ENCODE measurements at places on chromosomes 5 and 9.

DNA sequence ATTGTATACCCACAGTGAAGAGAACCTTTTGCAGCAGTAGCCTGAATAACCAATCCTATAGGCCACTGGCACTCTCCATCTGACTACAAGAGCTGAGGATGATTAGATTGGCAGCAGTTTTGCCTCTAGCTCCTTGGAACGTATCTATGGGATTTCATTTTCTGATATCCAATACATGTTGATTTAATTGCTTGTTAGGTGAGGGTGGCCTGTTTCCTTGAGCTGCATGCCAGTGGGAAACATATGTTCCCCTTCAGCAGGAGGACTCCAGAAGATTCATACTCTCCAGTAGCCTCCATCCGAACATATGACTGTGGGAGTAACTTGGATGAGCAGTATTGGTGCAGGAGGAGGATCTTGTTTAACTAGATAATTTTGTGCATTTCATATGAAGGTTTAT, 51.5 kb downstream of the GCNT1 start:
- no peak for DNase-seq

DNA sequence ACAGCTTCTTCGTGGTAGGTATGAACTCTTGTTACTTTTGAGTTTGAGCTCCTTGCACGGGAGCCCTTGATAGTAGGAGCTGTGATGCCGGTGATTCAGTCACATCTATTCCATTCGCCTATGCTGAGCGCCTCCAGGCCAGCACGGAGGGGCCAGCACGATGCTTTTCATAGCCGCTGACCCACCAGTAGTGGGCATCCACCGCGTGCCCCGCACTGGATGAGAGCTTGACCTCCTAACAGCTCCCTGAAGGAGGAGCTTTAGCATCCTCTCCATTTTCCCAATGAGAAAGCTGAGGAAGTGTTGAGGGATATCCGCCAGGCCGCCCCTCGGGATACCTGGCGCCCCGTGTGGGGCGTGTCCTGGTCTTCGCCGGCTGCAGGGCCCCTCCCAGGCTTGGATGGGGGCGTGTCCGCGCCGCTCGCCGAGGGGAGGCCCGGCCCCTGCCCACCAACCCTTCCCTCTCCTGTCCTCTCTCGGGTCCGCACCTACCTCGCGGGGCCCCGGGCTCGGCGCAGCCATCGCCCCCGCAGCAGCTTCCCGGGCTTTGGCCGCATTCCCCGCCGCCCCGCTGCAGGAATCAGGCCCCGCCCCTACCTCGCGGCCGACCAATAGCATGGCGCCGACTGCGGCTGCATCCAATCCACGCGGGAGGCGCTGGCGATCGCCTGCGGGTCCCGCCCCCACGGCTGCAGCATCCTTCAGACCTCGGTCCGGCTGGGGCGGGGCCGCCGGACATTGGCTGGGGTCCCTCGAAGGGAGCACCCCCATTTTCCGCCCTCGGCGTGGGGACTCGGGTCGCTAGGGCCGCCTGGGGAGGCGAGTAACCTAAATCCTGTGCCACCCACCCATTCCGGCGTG, at the start of gene PIP5KL1:
TSS of gene PIP5KL1 (minus strand) at position 547 of the 861 bp plus-strand sequence. CDS start at position 522, 25 bp downstream.
- DNase-seq = peak; percentile 77

DNA sequence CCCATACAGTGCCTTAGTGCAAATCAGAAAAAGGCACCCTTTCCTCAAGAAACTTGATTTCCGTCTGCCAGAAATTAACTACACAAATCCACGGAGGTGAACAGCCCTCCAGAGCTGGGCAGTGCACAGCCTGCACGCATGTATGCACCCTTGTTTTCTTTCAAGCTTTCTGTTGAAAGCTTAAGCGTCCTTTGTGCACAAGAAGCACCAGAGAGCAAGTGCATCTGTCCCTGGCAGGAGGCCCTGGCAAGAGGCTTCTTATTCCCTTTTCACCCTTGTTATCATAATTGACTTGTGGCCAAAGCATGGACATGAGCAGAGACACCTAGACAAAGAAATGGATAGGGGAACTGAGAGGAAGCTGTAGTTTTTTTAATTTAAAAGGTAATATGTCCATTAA, 47.4 kb upstream of the ATG10 start:
- no peak for DNase-seq

DNA sequence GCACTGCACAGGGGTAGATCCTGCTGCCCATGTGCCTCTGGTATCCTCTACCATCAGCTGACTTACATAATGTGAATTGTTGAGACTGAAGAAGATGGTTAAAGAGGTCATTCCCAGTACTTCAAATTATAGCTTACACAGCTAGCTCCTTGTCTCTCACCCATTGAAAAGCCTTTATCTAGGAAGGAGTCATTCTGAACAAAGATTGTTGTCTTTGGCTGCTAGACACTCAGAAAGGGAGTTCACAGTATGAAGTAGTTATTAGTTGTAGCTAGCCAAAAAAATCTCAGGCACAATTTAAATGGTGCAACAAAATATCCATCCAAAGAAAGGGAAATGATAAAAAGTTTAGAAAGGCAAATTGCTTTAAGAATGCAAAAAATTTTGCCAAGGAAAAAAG, 102.0 kb upstream of the NREP start:
- no peak for DNase-seq

DNA sequence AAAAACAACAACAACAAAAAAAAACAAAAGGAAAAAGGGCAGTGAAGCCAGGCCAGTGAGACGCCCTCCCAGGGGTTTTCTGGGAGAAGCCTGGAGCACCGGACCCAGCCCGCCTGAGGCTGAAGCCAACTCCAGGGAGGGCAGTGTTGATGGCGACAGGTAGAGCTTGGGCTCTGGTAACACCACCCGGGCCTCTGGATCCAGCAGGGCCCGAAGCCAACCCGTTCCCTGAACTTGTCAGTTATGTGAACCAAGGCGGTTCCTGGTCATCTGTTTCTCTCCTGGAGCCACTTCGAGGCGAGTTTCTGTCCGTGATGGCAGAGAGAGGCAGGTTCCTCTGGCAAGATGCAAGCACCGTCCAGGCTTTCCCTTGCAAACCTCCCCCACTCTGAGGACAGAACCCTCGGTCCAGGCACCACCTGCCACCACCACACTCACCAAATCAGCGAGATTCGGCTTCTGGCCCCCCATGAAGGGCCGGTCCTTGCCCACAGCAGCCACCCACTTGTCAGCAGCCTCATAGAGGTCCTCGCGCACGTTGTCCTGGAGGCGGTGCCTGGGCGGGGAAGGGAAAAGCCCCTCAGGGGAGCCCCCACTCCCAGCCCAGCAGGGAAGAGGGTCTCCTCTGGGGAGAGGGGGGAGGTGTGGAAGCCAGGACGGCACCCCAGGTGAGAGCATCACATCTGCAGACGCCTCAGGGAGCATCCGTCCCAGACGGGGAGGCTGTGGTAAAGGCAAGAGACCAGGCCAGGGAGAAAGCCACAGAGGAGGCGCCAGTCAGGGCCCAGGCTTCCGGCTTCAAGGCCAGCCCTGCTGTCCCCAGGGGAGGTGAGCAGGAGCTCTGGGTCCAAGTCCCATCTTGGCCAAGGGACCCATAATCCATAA, 5.4 kb downstream of the PTGES2 start:
- DNase-seq = no peak

DNA sequence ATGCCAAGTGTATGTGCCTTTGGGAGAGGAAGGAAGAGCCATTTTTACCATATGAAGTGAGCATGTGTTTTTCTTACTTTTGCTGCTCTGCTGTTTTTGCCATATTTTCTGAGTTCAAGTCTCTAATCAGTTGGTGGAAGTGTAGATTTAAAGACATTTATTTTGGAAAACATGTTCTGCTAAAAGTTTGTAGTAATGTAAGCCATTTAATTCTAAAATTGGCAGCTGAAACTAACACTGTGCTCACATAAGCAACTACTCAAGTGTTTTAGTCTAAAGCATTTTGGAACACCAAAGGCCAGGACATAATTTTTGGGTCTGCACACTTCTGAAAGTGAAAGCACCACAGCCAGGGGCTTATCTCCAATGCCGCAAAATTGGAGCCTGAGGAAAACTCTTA, 363.4 kb upstream of the ZNF608 start:
- no peak for DNase-seq

- DNase-seq = no peak
Measured at GRCh38 chr5:148834689-148835088, 8.3 kb downstream of the ADRB2 start.

DNA sequence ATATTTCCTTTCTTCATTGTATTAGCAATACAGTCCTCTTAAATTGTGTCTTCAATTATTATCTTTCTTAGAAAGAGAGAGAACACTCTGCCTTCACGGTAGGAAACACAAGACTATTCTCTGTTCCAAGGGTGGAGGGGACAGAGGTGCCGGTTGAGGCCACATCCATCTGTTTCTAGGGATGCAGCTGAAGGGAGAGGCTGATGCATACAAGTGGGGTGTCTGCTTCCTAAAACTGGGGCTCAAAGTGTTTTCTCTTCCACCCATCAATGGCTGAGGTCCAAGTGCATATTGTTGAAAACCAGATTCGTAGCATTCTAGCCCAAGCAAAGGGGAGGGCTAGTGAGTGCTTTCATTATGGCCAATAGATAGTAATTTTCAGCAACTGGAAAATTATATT, 9.5 kb downstream of the IRX2 start:
- no peak for DNase-seq

DNA sequence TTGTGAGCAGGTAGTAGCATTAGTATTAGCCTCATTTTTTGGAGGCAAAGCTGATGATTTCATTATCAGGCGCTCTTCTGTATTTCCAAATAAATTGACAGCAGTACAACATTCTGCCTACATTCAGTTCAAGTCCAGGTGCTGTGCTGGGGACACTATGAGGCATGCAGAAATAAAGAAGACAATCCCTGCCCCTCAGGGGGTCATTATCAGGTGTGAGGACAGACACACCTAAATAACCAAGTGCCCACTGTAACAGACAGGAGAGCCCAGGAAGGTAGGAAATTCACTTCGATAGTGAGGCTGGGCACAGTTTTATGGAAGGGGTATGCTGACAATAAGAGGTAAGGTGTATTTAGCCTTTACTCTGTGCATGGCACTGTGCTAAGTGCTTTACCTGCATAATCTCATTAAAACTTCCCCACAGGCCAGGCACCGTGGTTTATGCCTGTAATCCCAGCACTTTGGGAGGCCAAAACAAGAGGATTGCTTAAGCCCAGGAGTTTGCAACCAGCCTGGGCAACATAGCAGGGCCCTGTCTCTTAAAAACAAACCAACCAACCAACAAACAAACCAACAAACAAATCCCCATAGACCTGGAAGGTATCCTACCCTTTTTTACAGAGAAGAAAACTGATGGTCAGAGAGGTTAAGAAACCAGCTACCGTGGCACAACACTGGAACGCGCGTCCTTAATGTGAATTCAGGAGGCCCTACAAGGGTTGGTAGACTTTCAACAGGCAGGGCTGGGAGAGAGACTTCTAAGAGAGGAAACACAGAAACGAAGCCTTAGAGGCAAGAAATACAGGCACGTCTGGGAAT, 17.5 kb upstream of the GPX3 start:
- no peak for DNase-seq
